ENCODE measurements at places on chromosomes 12 and 14. TPM values are rescaled to one million over a fixed set of nuclear protein-coding genes. Genes with fewer than 3 reads are reported as not detected.

- DNase-seq = peak; percentile 65
Observed at GRCh38 chr12:65740873-65741600, 83.2 kb upstream of the HMGA2 start.

- DNase-seq = no peak
Observed at GRCh38 chr14:28770630-28771029, 4.0 kb downstream of the FOXG1 start.

- DNase-seq = peak; percentile 93
Observed at GRCh38 chr12:76863005-76863670, 15.7 kb downstream of the CSRP2 start.

DNA sequence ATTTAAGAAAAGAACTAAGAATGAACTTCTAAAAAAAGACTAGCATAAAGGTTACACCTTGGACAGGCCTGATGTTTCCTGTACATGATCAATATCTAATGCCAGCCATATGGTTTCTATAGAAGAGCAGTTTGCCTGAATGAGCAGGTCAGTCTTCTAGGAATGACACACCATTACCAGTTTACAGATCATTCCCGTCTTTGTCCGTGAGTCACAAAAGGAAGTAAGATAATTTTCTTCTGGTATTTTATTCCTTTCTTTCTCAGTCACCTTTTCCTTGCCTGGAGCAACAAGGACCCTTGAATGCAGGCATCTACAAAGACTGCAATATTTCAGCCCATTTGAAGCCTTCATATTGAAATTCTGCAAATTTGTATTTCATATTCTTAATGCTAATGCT, 44.6 kb upstream of the CNTN1 start:
- DNase-seq = no peak

DNA sequence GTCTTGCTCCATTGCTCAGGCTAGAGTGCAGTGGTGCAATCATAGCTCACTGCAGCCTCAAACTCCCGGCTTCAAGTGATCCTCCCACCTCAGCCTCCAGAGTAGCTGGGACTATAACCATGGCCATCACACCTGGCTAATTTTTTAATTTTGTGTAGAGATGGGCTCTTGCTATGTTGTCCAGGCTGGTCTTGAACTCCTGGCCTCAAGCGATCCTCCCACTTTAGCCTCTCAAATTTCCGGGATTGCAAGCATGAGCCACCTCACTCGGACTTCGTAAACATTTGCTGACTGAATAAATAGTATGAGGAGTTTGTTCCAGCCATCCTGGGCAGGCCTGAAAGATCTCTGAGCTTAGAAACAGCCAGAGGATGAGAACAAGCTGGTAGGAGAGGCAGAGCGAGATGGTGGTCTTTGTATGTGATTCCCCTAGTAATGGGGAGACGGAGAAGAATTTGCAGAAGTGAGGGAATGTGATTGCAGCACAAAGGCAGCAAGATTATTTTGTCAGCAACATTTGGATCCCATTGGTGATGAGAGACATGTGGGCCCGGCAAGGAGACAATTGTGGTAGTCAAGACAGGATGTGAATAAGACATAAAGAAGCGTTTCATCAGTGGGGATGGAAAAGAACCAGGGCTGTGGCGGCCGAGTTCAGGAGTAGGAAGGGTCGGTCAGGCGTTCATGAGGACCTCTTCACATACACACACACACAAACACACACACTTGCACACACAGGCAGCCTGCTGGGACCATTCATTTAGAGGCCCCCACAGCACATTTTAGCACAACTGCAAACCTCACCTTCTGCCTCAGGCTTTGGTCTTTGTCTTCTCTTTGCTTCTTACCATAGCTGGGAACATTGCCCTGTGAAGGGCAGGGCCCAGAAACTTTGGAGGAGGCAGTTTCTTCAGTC, 155.5 kb downstream of the ZFP36L1 start:
- DNase-seq = no peak

GRCh38 chr12:123036466-123037285, 56.2 kb downstream of the ARL6IP4 start:
- DNase-seq = no peak

DNA sequence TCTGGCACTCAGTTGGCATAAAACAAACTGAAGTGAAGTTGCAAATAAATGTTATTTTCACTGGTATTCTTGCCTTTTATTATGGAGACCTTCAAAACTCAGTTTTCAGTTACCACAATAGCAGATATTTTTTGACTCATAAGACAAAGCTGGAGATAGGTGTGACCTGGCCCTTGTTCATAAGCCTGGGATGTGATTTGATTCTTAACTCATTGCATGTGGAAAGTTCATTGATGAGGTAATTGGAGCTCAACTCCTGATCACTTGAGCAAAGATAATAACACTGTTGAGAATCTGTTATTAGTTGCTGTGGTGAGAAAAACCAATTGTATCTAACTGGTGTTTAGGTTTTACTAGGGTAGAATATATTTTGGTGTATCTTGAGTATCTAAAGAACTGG, 105.1 kb downstream of the AEBP2 start:
- DNase-seq = no peak

- no peak for DNase-seq
Observed at GRCh38 chr14:96958057-96958456, 160.9 kb downstream of the VRK1 start.

- DNase-seq = peak; percentile 19
Observed at GRCh38 chr14:102209224-102209966, 69.7 kb downstream of the WDR20 start.

DNA sequence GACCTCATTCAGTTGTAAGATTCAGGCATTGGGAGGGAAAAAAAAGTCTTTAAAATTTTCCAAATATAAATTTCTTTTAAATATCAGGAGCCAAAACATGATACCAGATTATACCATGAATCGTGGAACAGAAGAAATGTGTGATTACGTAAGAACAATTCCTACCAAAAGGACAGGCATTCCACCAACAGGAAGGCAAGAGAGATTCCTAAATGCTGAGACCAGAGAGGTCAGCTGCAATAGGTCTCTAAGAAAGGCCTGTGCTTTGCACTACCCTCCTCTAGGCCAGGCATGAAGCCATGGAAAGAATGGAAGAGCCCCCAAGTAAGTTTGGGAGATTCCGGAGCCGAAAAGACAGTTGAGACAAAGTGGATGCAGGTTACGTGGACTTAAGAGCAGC, 83.7 kb downstream of the PTGER2 start:
- DNase-seq = peak; percentile 48

GRCh38 chr14:96078625-96079016, 39.5 kb downstream of the C14orf132 start:
- no peak for DNase-seq

- no peak for DNase-seq
Observed at GRCh38 chr12:95790033-95790916, at the start of gene NTN4. Gene NTN4 (minus strand): TSS chr12:95790764. CDS start chr12:95790309, 455 bp downstream.

DNA sequence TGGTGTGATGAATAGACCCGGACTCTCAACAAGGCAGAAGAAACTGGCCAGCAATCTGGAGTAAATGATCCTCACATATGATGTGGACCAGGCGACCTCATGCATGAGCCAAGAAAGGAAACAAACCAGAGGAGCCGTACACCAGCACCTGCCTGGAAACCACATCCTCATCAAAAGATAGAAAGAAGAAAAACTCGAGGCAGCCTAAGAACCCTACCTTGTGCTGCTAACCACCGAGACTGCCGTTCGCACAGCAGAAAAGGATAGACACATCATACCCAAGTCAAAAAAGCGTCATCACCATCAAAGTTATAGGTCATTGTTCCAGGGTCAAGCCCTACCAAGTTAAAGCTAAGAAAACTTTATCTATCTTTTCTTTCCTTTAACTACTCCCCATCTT, 66.7 kb downstream of the RESF1 start:
- no peak for DNase-seq

GRCh38 chr12:69684466-69684865, 14.6 kb downstream of the BEST3 start:
- DNase-seq = no peak

GRCh38 chr12:81327425-81327824, 249.5 kb downstream of the ACSS3 start:
- no peak for DNase-seq

Gene FAR2
- 0.13 TPM for total RNA-seq

Gene MANSC1
- 0.26 TPM for total RNA-seq

Gene TMPO
- 231 TPM for total RNA-seq

Gene GALNT8
- total RNA-seq = not detected

Gene ADCY6
- total RNA-seq = 25.6 TPM

Gene RAD9B
- 1.0 TPM for total RNA-seq

All from LHCN-M2 (cell line).